Right atrium auricular region (tissue), 2 donors: ENCODE measurements at places on chromosomes 1 and 21. TPM values are rescaled to one million over a fixed set of nuclear protein-coding genes. Genes with fewer than 3 reads are reported as not detected.

- peaks cover 42% of the 10 kb centered on the region for H3K4me1 ChIP-seq
- no peaks in the 10 kb centered on the region for H3K36me3 ChIP-seq
- no peak overlapping the region for H3K27ac ChIP-seq
- no peak overlapping the region for H3K4me3 ChIP-seq
- no peaks in the 10 kb centered on the region for H3K27me3 ChIP-seq
These were observed 53.9 kb downstream of the PHC2 start for GRCh38 chr1:33377013-33377412.

DNA sequence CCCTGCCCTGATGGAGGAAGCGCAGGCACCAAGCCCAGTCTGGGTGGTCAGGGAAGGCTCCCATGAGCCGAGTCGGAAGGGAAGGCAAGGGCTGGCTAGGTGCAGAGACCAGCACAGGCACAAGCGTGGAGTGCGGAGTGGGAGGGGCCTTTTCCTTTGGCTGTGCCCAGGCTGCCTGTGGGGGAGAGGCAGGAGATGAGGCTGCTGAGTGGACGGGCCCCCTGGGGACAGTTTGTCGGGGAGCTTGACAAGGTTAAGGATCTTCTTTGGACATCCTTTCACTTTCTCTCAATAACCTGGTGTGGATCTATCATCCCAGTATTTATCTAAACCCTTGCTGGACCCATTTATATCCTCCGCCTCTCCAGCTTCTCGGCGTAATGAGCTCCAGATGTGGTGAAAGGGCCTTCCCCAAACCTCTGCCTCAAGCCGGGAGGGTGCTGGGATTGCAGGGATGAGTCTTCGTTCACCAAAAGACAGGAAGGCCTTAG lies 42.9 kb downstream of the EPHB2 start:
- H3K27me3 ChIP-seq = no peaks in the 10 kb centered on the region
- no peaks in the 10 kb centered on the region for H3K36me3 ChIP-seq
- H3K4me3 ChIP-seq = no peak overlapping the region
- DNase-seq = peak; percentile 63
- no peak overlapping the region for H3K27ac ChIP-seq

DNA sequence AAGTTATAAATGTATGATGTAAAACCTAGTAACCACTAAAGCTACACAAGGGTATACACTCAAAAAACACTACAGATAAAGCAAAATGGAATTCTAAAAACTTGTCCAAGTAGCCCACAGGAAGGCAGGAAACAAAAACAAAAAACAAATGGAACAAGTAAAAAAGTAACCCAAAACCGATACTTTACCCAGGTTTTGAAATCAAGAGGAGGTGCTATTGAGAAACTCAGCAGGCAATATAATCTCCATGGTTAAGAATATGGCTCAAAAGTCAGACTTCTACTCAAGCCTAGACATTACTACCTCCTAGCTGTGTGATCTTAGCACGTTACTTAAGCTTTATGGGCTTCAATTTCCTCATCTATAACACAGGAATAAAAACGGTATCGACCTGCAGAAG lies 13.3 kb downstream of the RBBP5 start:
- peaks cover 47% of the 10 kb centered on the region for H3K36me3 ChIP-seq
- H3K27ac ChIP-seq = no peak overlapping the region
- no peaks in the 10 kb centered on the region for H3K4me1 ChIP-seq
- no peak overlapping the region for H3K4me3 ChIP-seq
- DNase-seq = no peak

- no peaks in the 10 kb centered on the region for H3K27me3 ChIP-seq
- no peaks in the 10 kb centered on the region for H3K4me1 ChIP-seq
- H3K4me3 ChIP-seq = no peak overlapping the region
These were observed 99.1 kb downstream of the PTGER3 start for GRCh38 chr1:70948396-70949017.

GRCh38 chr1:244836584-244836983 lies 1.1 kb downstream of the COX20 start:
- H3K27me3 ChIP-seq = no peaks in the 10 kb centered on the region
- H3K27ac ChIP-seq = peak overlapping the region; percentile 100
- no peak for DNase-seq
- peaks cover 7% of the 10 kb centered on the region for H3K36me3 ChIP-seq
- H3K4me3 ChIP-seq = peak overlapping the region; percentile 81

- H3K36me3 ChIP-seq = no peaks in the 10 kb centered on the region
- no peaks in the 10 kb centered on the region for H3K27me3 ChIP-seq
- no peak for DNase-seq
- H3K4me1 ChIP-seq = no peaks in the 10 kb centered on the region
- peak overlapping the region; percentile 90 for H3K4me3 ChIP-seq
These were observed 1.1 kb upstream of the YBX1 start for GRCh38 chr1:42680921-42681683.

- no peaks in the 10 kb centered on the region for H3K36me3 ChIP-seq
- no peak overlapping the region for H3K4me3 ChIP-seq
- H3K27me3 ChIP-seq = no peaks in the 10 kb centered on the region
- peak overlapping the region; percentile 53 for H3K27ac ChIP-seq
- no peaks in the 10 kb centered on the region for H3K4me1 ChIP-seq
- no peak for DNase-seq
These were observed 235.2 kb downstream of the DISC1 start for GRCh38 chr1:231861541-231862481.

- no peaks in the 10 kb centered on the region for H3K36me3 ChIP-seq
- H3K27me3 ChIP-seq = no peaks in the 10 kb centered on the region
- H3K27ac ChIP-seq = no peak overlapping the region
These were observed 45.7 kb downstream of the CDCP2 start for GRCh38 chr1:54107131-54107530.

DNA sequence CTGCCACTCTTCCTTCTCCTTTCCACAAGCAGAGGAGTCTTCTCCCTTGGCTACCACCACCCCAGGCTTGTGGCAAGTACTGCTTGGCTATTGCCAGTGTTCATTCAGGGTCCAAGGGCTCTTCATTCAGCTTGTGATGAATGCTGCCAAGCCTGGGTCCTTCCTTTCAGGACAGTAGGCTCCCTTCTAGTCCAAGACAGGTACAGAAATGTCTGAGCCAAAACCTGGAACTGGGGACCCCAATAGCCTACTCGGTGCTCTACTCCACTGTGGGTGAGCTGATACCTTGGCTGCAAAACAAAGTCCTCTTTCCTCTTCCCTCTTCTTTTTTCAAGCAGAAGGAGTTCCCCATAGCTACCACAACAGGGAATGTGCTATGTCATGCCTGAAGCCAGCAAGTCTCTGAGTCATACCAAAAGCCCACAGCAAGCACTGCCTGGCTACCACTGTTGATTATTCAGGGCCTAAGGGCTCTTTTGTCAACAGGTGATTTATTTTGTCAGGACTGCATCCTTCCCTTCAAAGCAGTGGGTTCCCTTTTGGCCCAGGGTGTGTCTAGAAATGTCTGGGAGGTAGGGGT lies 268.9 kb downstream of the HHAT start:
- no peaks in the 10 kb centered on the region for H3K36me3 ChIP-seq
- no peaks in the 10 kb centered on the region for H3K27me3 ChIP-seq
- peak overlapping the region; percentile 71 for H3K27ac ChIP-seq
- no peaks in the 10 kb centered on the region for H3K4me1 ChIP-seq
- no peak overlapping the region for H3K4me3 ChIP-seq

DNA sequence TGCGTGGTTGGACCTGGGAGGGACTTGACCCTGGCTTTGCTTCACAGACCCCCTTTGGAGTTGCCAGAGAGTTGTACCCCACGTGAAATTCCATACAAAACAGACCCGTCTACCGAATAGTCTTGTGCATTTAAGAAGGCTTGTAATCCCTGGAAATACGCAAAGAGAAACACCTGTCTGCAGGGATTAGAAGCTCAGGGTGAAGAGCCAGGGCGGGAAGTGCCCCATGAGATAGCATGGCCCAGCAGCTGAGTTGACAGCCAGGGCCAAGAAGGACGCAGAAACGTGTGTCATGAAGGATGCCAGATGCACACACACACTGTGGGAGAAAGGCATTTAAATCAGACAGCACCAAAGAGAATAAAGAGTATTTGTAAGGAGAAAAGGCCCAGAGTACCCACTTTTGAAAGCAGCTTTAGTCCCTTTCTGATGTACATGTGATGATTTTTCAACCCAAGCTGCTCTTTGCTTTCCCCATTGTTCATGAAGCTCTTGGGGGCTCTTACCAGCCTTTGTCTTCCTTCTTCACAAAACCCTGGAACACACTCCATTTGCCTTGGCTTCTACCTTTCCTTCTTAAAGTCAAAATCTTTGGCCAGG lies 46.6 kb downstream of the PCP4 start:
- no peaks in the 10 kb centered on the region for H3K27me3 ChIP-seq
- no peak overlapping the region for H3K4me3 ChIP-seq
- no peaks in the 10 kb centered on the region for H3K36me3 ChIP-seq
- no peak for DNase-seq
- no peaks in the 10 kb centered on the region for H3K4me1 ChIP-seq
- H3K27ac ChIP-seq = no peak overlapping the region

GRCh38 chr1:119136401-119136800 lies 4.1 kb downstream of the WARS2 start:
- H3K36me3 ChIP-seq = no peaks in the 10 kb centered on the region
- no peaks in the 10 kb centered on the region for H3K27me3 ChIP-seq
- no peak for DNase-seq
- H3K4me3 ChIP-seq = no peak overlapping the region

GRCh38 chr1:47724432-47724999 lies 272.7 kb downstream of the TRABD2B start:
- DNase-seq = no peak
- peak overlapping the region; percentile 31 for H3K4me3 ChIP-seq
- no peaks in the 10 kb centered on the region for H3K36me3 ChIP-seq
- H3K4me1 ChIP-seq = peaks cover 19% of the 10 kb centered on the region
- H3K27ac ChIP-seq = no peak overlapping the region

DNA sequence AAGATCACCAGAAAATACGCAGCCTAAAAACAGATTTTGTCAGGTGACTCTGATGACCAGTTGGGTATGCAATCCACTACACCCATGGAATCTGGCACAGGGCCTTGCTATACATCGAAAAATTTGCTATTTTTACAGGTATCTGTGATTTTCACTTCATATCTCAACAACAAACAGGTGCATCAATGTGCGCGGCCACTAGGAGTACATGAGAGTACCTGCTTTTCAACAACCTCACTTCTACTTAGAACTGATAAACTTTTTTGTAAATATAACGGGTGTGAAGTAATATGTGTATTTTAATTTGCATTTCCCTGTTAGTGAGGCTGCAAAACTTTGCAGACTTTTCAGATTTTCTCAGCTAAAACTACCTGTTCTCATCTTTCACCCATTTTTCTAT lies 80.8 kb downstream of the SLC45A1 start:
- no peak overlapping the region for H3K4me3 ChIP-seq
- peaks cover 73% of the 10 kb centered on the region for H3K4me1 ChIP-seq
- no peak for DNase-seq
- peaks cover 29% of the 10 kb centered on the region for H3K36me3 ChIP-seq
- H3K27ac ChIP-seq = peak overlapping the region; percentile 86
- no peaks in the 10 kb centered on the region for H3K27me3 ChIP-seq

- H3K4me3 ChIP-seq = no peak overlapping the region
- no peak for DNase-seq
- peaks cover 28% of the 10 kb centered on the region for H3K36me3 ChIP-seq
- no peaks in the 10 kb centered on the region for H3K27me3 ChIP-seq
These were observed 1.9 kb upstream of the SLFNL1 start for GRCh38 chr1:41023279-41023990.

- no peaks in the 10 kb centered on the region for H3K4me1 ChIP-seq
- no peaks in the 10 kb centered on the region for H3K27me3 ChIP-seq
- no peaks in the 10 kb centered on the region for H3K36me3 ChIP-seq
- H3K27ac ChIP-seq = no peak overlapping the region
- no peak for DNase-seq
- no peak overlapping the region for H3K4me3 ChIP-seq
These were observed 59.7 kb downstream of the TEX35 start for GRCh38 chr1:178572604-178573003.

GRCh38 chr1:177082855-177083693 lies 81.4 kb downstream of the ASTN1 start:
- no peaks in the 10 kb centered on the region for H3K4me1 ChIP-seq
- H3K27me3 ChIP-seq = no peaks in the 10 kb centered on the region

- no peaks in the 10 kb centered on the region for H3K36me3 ChIP-seq
- no peaks in the 10 kb centered on the region for H3K27me3 ChIP-seq
- no peak overlapping the region for H3K4me3 ChIP-seq
- H3K27ac ChIP-seq = no peak overlapping the region
These were observed 6.1 kb downstream of the SH2D1B start for GRCh38 chr1:162405800-162406199.

GRCh38 chr21:36754241-36754898 lies 55.5 kb downstream of the SIM2 start:
- H3K4me1 ChIP-seq = no peaks in the 10 kb centered on the region
- no peaks in the 10 kb centered on the region for H3K36me3 ChIP-seq
- H3K27me3 ChIP-seq = no peaks in the 10 kb centered on the region

DNA sequence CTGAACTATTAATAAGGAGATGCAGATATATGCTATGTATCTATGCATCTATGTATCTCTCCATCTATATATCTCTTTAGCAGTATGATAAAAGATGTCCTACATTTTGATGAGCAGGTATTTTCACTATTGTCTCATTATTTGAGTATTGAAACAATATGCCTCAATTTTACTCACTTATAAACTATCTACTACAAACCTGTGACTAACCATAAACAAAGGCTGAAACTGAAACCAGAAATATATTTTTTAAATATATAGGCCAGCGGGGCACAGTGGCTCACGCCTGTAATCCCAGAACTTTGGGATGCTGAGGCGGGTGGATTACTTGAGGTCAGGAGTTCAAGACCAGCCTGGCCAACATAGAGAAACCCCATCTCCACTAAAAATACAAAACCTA lies 22.0 kb downstream of the EIF4G3 start:
- H3K27ac ChIP-seq = no peak overlapping the region
- no peaks in the 10 kb centered on the region for H3K27me3 ChIP-seq
- H3K4me1 ChIP-seq = no peaks in the 10 kb centered on the region
- no peak for DNase-seq

GRCh38 chr1:84972377-84972987 lies 24.4 kb downstream of the MCOLN2 start:
- no peaks in the 10 kb centered on the region for H3K27me3 ChIP-seq
- no peak overlapping the region for H3K27ac ChIP-seq
- H3K4me1 ChIP-seq = no peaks in the 10 kb centered on the region
- H3K36me3 ChIP-seq = no peaks in the 10 kb centered on the region

DNA sequence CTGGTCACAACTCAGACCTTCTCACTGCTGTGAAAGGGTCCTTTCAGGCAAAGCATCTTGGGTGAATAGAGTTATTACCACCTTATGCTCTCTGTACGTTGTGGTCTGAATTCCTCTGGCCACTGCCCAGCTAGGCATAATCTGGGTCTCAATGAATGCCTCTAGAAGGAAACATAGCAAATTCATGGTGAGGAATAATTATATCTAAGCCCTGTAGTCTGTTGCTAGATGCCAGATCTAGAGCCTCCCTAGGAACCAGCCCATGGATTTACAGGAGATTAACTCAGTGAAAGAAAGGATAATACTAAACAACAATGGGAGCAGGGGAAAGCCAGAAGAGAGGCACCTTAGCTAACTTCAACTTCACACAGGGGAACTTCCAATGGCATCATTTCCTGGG lies 2.4 kb upstream of the COL11A1 start:
- H3K27me3 ChIP-seq = no peaks in the 10 kb centered on the region
- no peak for DNase-seq
- H3K36me3 ChIP-seq = no peaks in the 10 kb centered on the region
- no peak overlapping the region for H3K27ac ChIP-seq
- no peak overlapping the region for H3K4me3 ChIP-seq
- peaks cover 25% of the 10 kb centered on the region for H3K4me1 ChIP-seq

NBPF1 gene
- total RNA-seq = 15.1 TPM

PDC gene
- total RNA-seq = not detected

TNNI3K gene
- 14.6 TPM for total RNA-seq

STIL gene
- 0.52 TPM for total RNA-seq

PRR9 gene
- 1.9 TPM for total RNA-seq

ACTL8 gene
- not detected for total RNA-seq

SH2D1B gene
- 0.16 TPM for total RNA-seq

SMG5 gene
- 55.4 TPM for total RNA-seq

RNU1-1 gene
- total RNA-seq = not detected

TEKT2 gene
- not detected for total RNA-seq
